RWPE1 (cell line): ENCODE measurements at places on chromosomes 7 and 10.

GRCh38 chr7:73954181-73954580 lies 73.8 kb upstream of the ELN start:
- no peak for DNase-seq

GRCh38 chr7:92765725-92766124 lies 70.6 kb downstream of the CDK6 start:
- DNase-seq: peak; percentile 70

- no peak for DNase-seq
Observed at GRCh38 chr10:101672536-101672935, 22.4 kb downstream of the FBXW4 start.

DNA sequence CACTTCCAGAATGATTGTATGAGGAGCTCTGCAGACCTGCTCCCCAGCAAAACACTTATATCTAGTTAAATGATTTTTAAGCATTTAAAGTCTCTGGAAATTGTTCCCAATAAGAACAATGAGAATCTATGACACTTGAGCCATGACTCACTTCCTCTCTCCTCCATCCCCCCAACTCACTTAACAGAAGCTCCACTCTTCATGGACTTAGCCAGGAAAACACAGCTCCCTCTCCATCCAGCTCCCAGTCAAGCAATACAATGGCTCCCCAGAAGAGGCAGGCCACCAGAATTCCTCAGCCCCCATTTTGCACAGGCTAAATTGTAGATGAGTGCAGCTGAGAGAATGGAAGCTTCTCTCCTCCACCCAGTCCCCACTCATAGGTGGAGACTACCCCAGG lies 27.0 kb downstream of the AOC1 start:
- no peak for DNase-seq

DNA sequence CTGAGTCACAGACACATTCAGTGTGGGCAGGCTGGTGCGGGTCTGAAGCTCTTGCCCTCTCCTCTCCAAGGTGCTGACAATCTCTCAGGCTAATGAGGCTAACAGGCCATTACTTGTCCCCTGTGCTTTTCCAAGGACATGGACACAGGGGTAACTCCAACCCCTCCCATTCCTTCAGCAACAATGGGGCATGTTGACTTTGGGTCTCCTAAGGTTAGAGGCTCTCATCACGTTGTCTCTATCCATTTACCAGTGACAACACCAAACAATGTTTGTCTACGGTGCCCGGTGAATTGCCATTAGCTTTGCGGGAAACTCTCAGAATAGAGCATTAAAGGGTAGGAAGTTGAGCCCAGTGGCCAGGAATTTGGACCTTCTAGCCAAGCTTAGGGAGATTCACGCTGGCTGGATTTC lies 101.6 kb upstream of the TNS3 start:
- no peak for DNase-seq

- DNase-seq: no peak
Observed at GRCh38 chr7:90625051-90625450, 28.9 kb downstream of the CDK14 start.

DNA sequence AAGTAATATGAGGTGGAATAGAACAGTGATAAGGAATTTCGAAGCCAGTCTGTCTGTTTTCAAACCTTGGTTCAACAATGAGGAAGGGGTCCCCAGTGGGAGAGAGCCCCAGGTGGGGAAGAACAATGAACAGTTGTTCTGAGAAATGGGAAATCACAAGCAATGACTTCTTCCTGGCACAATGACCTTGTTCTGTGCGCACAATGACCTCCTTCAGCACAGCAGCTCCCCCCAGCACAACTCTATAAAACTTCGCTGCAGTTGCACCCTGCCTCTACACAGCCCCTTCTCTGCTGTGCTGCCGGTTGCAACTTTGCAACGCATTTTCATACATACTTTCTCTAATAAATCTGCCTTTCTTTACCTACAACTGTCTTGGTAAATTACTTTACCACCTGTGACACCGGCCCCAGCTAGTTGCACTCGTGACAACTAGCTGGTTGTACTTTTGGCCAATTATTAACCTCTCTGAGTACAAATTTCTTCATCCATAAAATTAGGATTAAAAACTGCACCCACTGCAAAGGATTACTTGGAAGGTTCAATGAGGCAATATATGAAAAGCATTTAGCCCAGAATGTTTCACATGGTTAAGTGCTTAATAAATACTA lies 40.5 kb downstream of the ASB4 start:
- DNase-seq: no peak

GRCh38 chr10:71727105-71727737 lies 7.6 kb upstream of the C10orf105 start:
- DNase-seq: no peak

DNA sequence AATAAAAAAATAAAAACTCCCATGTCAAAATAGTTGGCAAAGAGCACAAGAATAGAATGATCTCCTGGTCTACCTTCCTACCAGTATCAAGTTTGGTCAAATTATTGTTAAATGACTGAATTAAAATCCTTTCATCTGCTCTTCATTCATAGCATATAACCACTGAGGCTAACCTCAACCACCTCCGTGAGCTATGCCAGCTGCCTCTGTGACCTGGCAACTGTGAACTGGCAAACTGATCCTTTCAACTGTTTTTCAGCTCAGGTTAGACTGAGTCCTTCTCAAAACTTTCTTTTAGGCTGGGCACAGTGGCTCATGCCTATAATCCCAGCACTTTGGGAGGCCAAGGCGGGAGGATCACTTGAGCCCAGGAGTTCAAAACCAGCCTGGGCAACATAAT lies 36.1 kb downstream of the NUDCD3 start:
- DNase-seq: no peak

GRCh38 chr7:139559364-139560105 lies 36.0 kb downstream of the CLEC2L start:
- DNase-seq: no peak

DNA sequence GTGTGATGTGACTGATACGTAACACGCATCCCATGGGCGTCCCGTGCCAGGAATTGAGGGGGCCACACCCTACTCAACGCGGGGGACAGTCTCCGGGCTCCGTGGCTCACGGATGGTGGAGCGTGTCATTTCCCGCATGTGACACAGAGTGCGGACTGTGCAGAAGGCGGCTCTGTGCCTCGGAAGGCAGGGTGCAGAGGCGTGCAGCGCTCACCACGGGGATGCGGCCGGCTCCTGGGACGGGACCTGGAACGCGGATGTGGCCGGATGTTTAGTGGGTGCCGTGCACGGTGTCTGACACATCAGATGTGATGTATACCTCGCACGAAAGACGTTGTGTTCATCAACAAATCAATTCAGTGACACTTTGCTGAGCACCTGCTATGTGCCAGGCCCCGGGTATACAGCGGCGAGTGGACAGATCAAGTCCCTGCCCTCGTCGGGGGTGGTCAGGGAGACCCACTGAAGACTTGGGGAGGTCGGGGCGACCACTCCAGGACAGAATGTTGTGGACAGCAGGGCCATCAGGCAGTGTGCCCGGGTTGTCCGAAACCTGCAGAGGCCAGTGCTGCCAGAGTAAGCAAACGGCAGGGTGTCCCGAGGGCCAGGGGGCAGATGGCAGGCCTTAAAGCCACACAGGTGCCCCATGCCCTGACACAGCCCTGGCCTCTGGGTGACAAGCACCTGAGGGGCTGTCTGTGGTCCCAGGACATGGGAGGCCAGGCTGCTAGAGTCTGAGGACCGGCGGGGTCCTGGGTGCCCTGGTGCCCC lies 38.1 kb downstream of the MICALL2 start:
- no peak for DNase-seq

DNA sequence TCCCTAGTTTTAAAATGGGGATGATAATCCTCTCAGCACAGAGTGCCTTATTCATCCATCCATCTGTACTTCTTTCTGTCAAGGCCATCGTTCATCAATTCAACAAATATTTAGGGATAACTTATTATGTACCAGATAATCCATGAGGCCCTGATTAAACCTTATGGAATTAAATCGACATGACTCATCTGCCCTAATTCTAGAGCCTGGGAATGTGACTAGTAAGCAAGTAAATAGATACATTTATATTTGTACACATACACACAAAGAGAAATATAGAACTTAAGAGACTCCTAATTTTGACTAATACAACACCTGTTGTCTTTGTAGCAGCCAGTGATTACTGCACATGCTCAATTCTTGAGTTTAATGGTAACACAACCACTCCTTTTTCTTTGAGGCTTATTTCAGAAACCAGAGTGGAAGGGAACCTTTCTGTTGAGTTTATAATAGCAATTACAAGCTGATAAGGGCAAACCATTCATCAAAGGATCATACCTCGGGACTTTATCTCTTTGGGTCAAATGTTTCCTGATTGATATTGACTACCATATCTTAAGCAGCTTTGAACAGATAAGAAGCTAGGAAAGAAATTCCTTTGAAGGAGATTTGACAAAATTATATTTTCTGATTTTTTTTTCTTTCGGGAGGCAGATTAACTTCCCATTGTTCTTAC lies 122.7 kb downstream of the ARID5B start:
- DNase-seq: no peak

GRCh38 chr7:17937506-17938120 lies 2.7 kb downstream of the SNX13 start:
- no peak for DNase-seq

DNA sequence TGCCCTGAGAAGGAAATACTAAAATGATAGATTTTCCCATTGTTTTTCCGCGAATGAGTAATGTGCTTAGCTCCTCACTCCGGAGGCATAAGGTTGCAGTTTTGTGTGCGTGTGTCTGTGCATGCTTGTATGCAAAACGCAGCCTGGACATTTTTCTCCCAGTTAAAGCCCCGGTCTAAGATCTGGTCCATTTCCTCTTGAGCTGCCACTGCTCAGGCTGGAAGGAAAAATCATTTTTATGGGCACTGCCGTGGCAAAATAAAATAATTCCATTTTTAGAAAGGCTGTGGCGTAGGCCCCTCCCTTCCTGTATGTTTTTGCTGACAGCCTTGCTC lies 260.6 kb downstream of the WDR37 start:
- DNase-seq: no peak

DNA sequence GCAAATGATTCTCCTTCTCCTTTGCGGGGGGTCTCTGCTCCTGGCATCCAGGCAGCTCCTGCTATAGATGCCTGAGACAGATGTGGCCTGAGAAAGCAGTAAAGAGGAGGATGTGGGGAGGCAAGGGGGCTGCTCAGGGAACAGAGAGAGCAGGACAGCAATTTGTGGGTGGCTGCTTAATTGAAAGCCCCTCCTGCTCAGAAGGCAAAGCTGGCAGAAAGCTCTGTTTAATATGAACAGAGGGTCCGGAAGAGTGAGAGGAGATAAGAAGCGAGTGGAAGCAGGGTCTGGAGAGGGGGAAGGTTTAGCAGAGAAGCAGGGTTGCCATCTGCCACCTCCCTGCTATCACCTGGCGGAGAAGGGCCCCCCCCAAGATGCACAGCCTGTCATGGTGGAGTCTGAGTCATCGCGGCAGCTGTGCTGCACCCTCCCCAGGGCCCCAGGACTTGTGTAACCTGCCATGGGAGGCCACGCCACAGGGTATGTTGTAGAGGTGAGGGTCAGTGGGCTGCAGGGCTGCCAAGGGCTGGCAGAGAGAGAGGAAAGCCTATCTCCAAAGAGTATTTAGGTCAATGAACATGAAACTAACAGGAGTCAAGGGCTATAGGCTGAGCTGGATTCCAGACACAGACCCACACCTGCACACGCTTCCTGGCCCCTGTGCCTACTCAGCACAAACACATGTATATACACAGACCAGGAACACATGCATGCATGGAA lies 1109.8 kb upstream of the AUTS2 start:
- DNase-seq: no peak

- no peak for DNase-seq
Observed at GRCh38 chr10:130175074-130175473, 38.9 kb downstream of the GLRX3 start.

GRCh38 chr7:157584420-157584819 lies 247.6 kb downstream of the DNAJB6 start:
- DNase-seq: no peak

DNA sequence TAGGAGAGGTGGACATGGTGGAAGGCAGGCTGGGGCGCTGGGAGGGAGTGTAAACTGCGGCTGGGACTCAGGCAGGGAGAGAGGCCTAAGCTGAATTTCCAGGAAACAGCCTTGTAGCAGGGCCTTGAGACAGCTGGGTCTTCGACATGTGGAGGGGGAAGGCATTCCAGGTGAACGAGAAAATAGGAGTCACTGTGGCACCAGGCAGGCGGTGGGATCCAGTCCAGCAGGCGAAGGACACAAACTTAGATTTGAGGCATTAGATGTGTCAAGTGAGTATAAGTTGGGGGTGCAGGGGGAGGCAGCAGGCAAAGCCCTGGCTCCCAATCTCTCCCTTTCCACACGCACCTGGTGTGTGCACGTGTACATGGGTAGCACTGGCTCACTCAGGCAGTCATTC lies 105.3 kb downstream of the PTPN20 start:
- DNase-seq: no peak
